ENCODE measurements at places on chromosomes 1 and 21. TPM values are rescaled to one million over a fixed set of nuclear protein-coding genes. Genes with fewer than 3 reads are reported as not detected.

ECM1 gene
- 2.1 TPM for total RNA-seq

GBP3 gene
- 1.6 TPM for total RNA-seq

LCE6A gene
- total RNA-seq, result not detected

KRTAP22-1 gene
- not detected for total RNA-seq

OR2L5 gene
- total RNA-seq, result not detected

ADCY10 gene
- total RNA-seq, result 0.17 TPM

HSD3B1 gene
- not detected for total RNA-seq

PRELP gene
- not detected for total RNA-seq

HLX gene
- total RNA-seq, result 5.0 TPM

KRTAP22-2 gene
- total RNA-seq, result not detected

KCNN3 gene
- 0.07 TPM for total RNA-seq

CD164L2 gene
- total RNA-seq, result not detected

TSSK3 gene
- total RNA-seq, result not detected

PCP4 gene
- not detected for total RNA-seq

HTR6 gene
- total RNA-seq, result 0.17 TPM

HES4 gene
- total RNA-seq, result 54.3 TPM

KRTAP13-2 gene
- total RNA-seq, result not detected

S100B gene
- total RNA-seq, result not detected

RAB29 gene
- 13.0 TPM for total RNA-seq

NHLH1 gene
- 0.35 TPM for total RNA-seq

BCAR3 gene
- 56.8 TPM for total RNA-seq

RBBP5 gene
- total RNA-seq, result 13.4 TPM

TFF2 gene
- not detected for total RNA-seq

RNF186 gene
- not detected for total RNA-seq

C2CD4D gene
- total RNA-seq, result not detected

LDLRAD1 gene
- not detected for total RNA-seq

RAB42 gene
- total RNA-seq, result 2.1 TPM

ANKRD34A gene
- 0.23 TPM for total RNA-seq

S100A8 gene
- not detected for total RNA-seq

SDHC gene
- 267 TPM for total RNA-seq

PGLYRP3 gene
- not detected for total RNA-seq
